ENCODE measurements at places on chromosomes 3 and 15.
A peak's percentile ranks its signal among the peaks of the same experiment; 100 is the strongest.

DNA sequence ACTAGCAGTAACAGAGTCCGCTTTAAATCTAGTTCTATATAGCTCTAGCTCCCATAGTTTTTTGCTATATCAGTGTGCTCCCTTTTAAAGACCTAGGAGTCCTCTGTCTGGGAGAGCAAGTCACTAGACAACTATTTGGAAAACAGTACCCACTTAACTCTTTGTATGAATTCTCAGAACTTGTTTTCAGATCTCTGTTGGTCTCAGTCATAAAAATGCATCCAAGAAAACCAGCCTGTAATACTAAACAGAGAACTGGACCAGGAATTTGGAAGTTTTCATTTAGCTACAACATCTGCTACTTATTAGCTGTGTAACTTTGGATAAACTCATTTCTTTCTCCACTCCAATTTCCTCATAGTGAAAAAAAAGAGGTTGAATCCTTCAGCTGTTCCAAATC, 56.9 kb upstream of the C3orf49 start:
- DNase-seq, result no peak

GRCh38 chr3:67241084-67241483, 243.0 kb downstream of the KBTBD8 start:
- DNase-seq, result no peak

DNA sequence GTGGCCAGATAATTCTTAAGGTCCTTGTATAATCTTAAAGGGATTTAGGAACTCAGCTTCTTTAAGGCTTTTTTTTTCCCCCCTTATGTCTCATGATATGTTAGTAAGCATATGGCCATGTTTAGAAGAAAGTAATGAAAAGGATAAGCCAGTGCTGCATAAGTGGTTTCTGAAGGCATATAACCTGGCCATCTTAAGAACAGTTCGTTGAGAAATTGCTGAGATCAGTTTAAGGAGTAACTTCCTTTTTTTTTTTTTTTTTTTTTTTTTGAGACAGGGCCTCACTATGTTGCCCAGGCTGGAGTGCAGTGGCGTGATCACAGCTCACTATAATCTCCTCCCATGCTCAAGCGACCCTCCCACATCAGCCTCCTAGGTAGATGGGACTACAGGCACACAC, 51.7 kb downstream of the UBE2E2 start:
- DNase-seq, result no peak

GRCh38 chr3:20798666-20799065, 612.7 kb upstream of the SGO1 start:
- no peak for DNase-seq

DNA sequence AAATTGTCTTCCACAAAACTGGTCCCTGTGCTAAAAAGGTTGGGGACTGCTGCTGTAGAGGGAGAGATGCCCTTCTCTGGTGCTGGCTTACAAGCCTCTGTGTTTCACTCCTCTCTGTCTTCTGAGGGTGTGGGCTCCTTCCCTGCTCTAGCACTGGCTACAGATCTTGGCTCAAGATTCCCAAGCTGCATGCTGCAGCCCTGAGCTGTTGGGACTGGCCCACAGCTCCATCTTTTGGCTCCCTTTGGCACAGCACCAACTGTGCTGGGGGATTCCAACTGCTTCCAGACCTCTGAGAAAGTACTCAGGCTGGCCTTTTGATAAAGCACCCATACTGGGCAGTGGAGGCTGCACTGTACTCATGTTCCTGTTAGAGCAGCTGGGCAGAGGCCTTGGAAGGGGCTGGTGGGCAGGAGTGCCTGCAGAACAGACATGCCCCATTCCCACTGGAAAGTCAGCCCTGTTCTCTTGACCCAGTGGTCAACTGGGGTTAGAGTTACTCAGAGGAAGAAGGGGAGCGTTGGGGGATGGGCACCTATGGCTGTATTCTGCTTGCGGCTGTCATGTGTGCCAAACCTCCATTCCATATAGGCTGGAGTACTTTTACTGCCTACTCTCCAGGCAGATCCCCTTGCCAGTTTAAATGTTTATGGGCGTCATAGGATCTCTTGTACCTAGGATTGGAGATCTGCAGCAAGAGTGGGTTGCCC, 55.7 kb downstream of the GALK2 start:
- peak; percentile 69 for DNase-seq

DNA sequence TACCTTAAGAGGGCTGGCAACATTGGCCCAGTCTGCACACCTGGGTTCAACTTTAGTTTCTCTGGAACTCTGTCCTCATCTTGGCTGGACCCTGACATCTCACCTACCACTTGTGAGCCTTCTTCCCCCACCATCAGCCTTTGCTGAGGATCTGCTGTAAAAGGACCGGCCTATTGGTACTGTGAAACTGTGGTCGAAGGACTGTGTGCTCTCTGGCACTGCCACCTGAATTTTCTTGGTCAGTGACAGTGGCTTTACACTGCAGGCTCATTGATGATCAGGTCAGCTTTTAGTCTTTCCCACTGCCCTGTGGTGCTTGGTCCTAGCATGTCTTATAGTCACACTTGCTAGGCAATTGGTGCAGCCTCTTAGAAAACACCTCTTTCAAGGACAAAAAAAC, 86.9 kb downstream of the PEX5L start:
- DNase-seq, result no peak

GRCh38 chr3:28485164-28485563, 136.5 kb upstream of the AZI2 start:
- DNase-seq, result no peak

DNA sequence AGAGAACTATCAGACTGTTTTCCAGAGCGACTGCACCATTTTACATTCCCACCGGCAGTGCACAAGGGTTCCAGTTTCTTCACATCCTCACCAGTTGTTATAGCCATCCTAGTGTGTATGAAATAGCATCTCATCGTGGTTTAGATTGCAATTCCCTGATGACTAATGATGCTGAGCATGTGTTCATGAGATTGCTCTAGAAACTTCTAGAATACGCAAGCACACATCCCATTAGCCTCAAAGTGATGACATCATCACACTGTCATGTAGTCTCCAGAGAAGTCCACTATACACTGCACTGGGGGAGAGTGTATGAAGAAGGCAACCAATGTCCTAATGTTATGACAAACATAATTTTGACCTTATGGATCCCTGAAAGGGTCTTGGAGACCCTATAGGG, 30.1 kb downstream of the FBLN2 start:
- DNase-seq, result no peak

DNA sequence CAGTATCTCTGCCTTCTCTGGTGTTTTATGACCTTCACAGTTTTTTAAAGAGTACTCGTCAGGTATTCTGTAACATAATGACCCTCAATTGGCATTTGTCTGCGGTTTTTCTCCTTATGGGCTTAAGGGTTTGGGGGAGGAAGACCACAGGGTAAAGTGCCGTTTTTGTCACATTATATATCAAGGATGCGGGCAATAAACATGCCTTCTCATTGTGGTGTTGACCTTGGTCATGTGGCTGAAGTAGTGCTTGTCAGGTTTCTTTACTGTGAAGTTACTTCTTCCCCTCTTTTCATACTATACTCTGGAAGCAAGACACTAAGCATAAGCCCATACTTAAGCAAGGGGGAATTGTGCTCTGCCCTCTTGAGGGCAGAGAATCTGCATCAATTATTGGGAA, 16.6 kb downstream of the CAPN3 start:
- no peak for DNase-seq

GRCh38 chr15:58535337-58535736, 103.5 kb downstream of the LIPC start:
- no peak for DNase-seq

- peak; percentile 8 for DNase-seq
Measured at GRCh38 chr3:119034256-119035013, at the start of gene IGSF11. IGSF11 (minus strand) TSS chr3:119034846; CDS start chr3:119034582, 264 bp downstream.

DNA sequence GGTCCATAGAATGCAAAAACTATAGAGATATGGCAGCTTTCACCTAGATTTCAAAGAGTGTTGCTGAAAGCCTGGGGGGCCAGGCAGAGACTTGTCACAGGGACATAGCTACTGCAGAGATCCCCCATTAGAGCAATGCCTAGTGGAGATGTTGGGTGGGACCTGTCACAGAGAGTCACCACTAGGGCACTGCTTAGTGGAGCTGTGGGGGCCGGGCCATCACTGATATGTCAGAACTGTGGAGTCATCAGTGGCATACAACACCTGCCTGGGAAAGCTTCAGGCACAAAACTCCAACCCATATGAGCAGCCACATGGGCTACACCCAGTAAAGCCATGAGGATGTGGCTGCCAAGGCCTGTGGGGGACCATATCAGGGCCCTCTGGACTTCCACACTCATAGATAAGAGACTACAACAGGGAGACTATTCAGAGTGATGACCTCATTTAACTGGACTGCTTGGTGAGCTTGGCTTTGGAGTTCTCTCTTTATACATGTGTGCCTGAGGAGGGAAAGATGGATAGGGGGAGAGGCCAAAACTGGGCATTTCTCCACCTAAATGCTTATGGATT, 176.3 kb downstream of the ZNF621 start:
- no peak for DNase-seq

DNA sequence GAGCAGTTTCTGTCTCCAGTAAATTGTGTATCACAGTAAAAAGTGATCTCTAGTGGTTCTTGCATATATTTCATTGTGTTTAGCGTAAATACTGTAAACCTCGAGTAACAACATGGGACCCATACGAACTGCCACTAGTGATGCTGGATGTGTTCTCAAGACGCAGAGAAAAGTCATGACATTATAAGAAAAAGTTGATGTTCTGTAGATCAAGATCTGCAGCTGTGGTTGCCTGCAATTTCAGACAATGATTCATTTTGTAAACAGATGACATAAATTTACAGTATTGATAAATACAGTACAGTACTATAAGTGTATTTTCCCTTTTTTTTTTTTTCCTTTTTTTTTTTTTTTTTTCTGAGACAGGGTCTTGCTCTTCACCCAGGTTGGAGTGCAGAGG, 100.1 kb downstream of the DPH6 start:
- no peak for DNase-seq

- DNase-seq, result no peak
Measured at GRCh38 chr15:99895189-99895955, 162.1 kb upstream of the LYSMD4 start.

DNA sequence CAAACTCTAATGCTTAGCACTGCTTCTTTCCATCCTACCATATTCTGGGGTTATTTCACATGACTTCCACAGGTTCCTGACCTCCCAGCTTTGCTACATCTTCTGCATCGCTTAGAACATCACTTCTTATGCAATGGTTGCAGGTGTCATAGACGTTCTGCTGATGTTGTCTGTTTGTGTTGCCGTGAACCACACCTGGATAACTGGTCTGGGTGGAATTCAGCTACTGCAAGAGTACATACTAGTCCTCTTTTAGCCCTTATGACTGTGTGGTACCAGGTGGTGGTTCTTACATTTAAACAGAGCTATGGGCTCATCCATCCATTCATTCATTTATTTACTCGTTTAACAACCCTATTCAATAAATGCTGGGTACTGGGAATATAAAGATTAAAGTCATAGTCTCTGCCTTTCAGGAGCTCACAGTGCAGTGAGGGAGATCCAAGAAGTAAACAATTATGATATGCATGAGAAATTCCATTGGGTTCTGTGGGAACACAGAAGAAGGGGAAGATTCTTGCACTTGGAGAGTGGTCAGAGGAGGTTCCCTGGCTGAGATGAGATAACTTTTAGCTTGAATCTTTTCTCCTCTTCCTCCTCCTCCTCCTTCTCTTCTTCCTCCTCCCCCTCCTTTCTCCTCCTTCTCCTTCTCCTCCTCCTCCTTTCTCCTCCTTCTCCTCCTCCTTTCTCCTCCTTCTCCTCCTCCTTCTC, 30.8 kb downstream of the TMEM45A start:
- no peak for DNase-seq

- DNase-seq, result no peak
Measured at GRCh38 chr3:5423523-5423922, 236.0 kb downstream of the EDEM1 start.

DNA sequence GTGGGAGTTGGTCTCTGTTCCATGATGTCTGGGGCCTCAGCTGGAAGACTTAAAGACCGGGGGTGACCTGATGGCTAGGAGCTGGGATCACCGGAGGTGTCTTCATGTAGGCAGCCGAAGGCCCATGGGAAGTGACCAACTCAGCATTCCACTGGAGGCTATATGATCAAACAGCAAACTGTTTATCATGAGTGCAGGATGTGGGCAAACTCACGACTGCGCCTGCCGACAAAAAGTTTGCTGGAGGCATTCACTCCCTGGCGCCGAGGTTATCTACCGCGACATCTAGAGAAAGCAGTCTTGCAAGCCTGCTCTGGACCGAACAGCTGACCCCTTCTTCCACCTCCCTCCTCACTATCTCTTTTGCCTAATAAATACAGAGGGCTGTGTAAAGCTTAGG, 62.7 kb upstream of the NR2C2 start:
- no peak for DNase-seq

GRCh38 chr3:107110596-107111305, 266.5 kb upstream of the CCDC54 start:
- DNase-seq, result no peak

DNA sequence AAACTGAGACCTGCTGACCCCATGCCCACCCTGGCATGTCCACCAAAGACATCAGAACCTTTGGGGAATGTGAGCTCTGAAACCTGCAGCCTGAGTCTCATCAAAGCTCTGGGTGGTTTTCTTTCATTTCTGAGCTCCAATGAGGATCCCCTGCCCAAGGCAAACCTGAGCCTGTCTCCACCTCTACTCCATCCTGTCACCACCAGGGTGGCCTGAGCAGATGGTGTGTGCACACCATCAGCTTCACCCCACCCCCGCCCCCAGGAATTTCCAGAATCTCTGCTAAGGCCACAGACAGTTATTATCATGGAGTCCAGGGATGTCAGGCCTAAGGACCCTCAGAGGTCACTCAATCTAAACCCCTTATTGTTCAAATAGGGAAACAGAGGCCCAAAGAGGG, 1.3 kb downstream of the XIRP1 start:
- DNase-seq, result no peak

- no peak for DNase-seq
Measured at GRCh38 chr3:55634345-55634744, 147.2 kb upstream of the WNT5A start.
